Stimulated activated CD4-positive, alpha-beta T cell treated with anti-CD3 and anti-CD28 coated beads, Interleukin-4, amount 100 ng/mL, for 4 hours (primary cell): ENCODE measurements at places on chromosomes 6 and 20.

- DNase-seq: no peak
These were observed 40.2 kb downstream of the PIGU start for GRCh38 chr20:34636648-34637047.

DNA sequence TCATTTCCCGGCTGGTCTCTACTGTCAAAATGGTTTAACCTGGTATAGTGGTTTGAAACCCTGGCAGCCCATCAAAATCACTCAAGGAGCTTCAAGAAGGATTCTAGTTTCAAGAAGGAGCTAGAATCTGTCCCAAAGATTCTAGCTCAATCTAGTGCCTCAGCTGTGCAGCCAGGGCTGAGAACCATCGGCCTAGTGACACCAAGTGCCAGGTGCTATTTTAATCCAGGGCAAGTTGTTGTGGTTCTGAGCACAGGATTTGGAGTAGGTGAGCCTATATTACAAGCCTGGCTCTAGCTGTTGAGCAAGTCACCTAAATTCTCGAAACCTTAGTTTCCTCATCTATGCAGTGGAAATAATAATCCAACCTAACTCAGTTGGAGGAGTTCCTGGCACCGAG is 3.7 kb downstream of the MOCS1 start:
- DNase-seq: no peak

GRCh38 chr6:30357678-30358540 is 13.0 kb downstream of the RPP21 start:
- peak; percentile 36 for DNase-seq

- DNase-seq: no peak
These were observed 174.4 kb upstream of the RIN2 start for GRCh38 chr20:19583532-19584175.

DNA sequence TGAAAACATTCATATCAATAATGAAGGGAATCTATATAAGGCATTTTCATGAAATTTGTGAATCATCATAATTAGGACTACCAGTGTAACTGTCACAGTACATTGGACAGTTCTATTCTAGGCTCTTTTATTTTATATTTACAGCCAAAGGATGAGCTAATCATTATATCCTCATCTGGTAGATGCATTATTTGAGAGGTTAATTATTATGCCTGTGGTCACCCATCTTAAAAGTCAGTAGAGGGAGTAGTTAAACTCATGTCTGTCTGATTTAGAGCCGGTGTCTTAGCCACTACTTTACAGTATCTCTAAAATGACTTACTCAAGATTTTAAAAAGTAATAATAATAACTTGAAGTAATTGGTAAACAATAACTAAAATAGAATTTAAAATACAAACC is 899.3 kb upstream of the MAP3K7 start:
- DNase-seq: no peak

DNA sequence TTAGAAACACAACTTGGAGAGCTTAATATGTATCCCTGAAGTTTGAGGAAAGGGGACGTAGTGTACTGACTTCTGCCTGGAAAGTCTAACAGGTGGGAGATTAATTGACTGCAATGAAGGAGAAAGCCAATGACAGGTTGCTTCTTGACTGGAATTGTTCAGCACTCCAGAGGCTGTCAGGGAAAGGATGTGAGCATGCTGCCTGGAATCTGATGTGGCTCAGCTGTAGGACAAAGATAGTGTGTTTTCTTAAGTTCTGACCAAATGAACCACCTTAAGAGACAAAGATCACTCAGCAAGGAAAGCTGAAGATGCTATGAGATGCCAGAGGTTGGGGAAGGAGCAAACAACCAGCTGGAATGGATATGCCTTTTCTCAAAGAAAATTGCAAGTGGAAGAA is 185.8 kb downstream of the PHF3 start:
- DNase-seq: no peak

GRCh38 chr6:111462770-111463391 is 20.1 kb downstream of the REV3L start:
- DNase-seq: no peak

- no peak for DNase-seq
These were observed 44.7 kb upstream of the CCN2 start for GRCh38 chr6:131995917-131996316.

DNA sequence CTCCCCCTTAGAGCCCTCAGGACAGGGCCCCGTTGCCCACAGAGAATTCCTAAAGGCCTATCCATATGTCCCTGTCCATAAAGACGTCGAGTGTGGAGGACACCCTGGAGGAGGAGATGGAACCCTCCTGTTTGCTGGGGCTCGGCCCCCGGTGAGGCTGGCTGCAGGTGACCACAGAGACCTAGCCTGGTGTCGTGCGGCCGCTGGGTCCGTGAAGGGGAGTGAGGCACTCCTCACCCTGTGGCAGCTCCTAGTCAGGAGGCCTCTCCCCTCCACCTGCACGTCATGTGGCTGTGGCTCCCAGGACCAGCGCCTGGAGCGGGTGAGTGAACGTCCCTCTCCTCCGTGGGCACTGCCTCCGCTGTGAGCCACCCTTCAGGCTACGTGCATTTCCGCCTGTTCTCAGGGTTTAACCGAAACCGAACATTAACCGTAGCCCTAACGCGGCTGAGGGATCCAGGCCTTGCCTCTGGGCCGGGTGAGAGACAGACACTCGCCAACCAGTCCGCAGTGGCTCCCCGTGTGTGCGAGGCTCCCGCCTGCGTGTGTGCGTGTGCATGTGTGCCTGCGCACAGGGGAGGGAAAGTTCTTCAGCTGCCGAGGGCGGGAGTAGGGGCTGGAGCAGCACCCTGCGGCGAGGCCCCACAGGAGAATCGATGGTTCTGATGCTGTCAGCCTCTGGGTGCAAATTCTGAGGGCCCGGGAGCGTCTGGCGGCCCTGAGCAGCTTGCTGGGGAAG is 5.9 kb upstream of the TCEA2 start:
- no peak for DNase-seq

DNA sequence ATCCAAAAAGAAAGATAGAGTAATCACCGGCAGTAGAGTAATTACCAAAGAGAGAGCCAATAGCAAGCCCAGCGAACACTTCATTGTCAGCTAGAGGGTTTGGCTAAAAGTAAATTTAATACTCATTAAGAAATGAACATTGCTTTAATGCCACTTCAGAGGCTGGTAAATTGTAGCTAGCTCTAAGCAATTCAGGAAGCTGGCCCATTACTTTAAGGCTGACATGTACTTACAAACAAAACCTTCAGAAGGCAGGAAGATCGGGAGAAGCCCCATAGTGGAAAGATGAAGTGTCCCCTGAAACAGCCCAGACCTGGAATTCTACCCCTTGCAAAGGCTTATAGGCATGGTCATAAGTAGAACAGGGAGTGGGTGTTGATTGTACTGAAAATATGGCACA is 396.6 kb upstream of the ID4 start:
- no peak for DNase-seq

GRCh38 chr6:17278289-17279063 is 2.7 kb upstream of the RBM24 start:
- no peak for DNase-seq

DNA sequence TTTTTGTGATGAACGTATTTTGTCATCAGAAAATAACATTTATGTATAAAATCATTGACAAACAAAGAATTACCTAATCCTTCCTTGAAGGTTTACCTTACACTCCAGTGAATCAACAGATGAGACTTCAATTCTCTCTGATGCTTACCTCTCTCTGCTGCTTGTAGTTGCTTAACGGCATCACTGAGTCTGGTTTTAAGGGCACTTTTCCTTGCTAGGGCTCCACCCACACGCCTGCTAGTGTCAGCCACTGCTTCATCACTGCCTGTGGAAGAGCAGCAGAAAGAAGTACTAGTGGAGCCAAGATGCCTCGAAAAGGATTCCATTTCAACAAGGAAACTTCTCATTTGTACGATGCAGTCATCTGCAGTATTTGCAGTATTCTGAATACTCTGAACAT is 63.0 kb downstream of the FAM229B start:
- DNase-seq: no peak

GRCh38 chr20:38520261-38520660 is 47.6 kb downstream of the RALGAPB start:
- DNase-seq: no peak

GRCh38 chr6:32047084-32047478 is 8.9 kb downstream of the CYP21A2 start:
- DNase-seq: no peak

- no peak for DNase-seq
These were observed 103.2 kb upstream of the ARMC2 start for GRCh38 chr6:108744996-108745395.

DNA sequence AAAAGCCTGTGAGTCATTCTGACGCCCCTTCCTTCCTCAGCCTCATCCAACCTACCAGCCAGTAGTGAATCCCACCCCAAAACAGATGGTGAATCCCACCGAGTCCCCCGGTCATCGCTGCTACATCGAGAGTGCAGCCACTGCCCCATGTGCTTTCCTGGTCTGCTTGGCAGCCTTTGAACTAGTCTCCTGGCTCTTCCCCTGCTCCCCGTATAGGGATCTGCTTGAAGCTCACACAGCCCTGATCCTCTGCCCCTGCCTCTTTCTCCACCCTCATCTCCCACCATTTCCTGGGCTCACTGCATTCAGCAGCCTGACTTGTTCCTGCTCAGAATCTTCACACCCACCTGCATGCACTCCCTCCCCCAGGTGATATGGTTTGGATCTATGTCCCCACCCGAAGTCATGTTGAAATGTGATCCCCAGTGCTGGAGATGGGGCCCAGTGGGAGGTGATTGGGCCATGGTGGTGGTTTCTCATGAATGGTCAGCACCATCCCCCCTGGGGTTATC is 14.6 kb downstream of the SYNJ2 start:
- no peak for DNase-seq

- no peak for DNase-seq
These were observed 114.7 kb upstream of the PRL start for GRCh38 chr6:22411376-22412105.

- DNase-seq: no peak
These were observed 391.6 kb downstream of the ADGRB3 start for GRCh38 chr6:69026715-69027114.

DNA sequence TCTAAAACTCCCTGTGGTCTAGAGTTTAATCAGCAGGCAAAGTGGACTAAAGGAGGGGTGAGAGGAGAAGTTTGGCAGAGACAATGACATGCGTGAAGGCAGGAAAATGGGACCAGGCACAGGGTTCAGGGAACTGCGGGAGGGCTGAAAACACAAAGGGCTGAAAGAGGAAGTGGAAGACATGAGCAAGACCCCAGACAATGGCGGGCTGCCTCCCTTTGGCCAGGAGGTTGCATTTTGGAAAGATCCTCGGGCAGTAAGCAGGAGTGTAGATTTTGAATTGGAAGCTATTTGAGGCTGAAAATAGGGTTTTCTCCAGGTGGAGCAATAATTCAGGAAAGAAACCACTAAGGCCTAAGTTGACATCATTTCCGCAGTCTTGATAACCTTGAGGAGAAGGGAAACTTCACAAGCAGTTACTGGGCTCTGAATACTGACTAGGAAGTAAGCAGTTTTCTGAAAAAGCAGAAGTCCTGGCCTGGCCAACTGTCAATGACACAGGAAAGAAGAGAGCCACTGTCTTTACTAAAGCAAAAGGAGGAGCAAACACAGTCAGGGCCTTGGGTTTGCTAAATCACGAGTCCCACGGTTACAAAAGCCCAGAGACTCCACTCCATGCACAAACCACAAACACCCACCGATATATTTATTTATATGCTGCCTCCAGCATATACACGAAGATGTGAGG is 3.4 kb downstream of the LY86 start:
- DNase-seq: no peak

DNA sequence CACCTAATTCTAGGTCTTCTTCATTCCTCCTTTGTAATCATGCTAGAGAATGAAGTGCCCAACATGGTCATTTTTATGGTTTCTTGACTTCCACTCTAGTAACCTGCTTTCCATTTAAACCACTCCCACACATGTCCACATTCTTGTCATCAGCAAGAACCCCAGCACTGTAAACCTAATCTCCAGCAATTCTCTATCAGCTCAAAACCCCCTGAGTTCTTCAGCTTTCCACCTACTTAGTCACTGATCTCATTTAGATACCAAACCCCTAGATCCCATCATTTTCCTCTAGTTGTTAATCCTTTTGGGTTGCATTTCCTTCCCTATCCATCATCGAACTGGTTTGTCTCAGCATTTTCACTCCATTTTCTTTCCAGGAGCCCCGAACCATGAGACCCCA is 49.7 kb downstream of the GOPC start:
- no peak for DNase-seq

DNA sequence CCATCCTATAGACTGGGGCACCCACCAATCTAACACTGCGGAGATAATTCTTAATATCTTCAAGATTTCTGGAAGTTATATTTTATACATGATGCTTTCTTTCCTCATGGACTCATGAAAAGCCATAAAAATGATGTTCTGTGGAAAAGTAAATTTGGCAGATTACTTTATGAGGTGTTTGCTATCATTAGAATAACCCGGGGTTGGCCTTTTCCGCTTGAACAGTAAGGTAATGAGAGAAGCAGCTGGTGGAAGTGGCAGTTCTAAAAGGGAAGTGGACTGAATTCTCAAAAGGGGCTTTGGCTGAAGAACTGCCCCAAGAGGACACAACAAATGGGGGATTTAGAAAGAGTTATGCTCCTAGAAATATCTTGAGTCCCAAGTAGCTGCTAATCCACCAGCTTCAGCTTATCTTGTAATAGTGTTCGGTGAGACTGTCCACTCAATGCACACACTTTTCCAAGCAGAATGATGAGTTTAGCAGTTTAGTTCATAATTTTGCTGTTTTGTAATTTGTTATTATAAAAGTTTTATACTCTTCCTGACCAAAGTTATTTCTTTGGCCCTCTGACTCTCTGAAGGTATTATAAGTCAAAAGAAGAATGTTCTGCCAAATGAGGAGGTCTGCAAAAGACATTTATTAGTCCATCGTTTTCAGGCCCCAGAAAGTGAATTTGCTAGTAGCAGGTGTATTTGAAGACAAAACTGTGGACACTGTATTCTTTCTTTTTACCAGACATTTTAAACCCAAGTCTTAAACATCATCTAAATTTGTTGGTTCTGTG is 2.9 kb downstream of the ISM1 start:
- no peak for DNase-seq

GRCh38 chr6:160735523-160735922 is 33.5 kb downstream of the PLG start:
- DNase-seq: no peak

GRCh38 chr6:16301511-16301910 is 63.1 kb downstream of the GMPR start:
- no peak for DNase-seq

- DNase-seq: no peak
These were observed 3.5 kb downstream of the PRND start for GRCh38 chr20:4725263-4725550.

GRCh38 chr6:113048741-113049140 is 701.6 kb downstream of the RFPL4B start:
- no peak for DNase-seq
